Activated naive CD4-positive, alpha-beta T cell treated with anti-CD3 and anti-CD28 coated beads, Interleukin-2, amount 50 U/mL, for 16 hours (primary cell): ENCODE measurements at places on chromosomes 6 and 20.

DNA sequence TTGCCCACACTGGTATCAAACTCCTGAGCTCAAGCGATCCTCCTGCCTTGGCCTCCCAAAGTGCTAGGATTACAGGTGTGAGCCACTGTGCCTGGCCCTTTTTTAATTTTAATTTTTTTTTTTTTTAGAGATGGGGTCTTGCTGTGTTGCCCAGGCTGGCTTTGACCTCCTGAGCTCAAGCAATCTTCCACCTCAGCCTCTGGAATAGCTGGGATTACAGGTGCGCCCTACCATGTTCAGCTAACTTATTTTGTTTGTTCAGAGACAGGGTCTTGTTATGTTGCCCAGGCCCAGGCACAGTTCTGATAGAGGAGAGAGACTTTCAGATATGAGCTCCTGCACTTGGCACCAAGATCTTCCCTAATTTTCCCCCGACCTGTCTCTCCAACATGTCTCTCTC is 8.1 kb downstream of the PSORS1C2 start:
- no peak for DNase-seq

DNA sequence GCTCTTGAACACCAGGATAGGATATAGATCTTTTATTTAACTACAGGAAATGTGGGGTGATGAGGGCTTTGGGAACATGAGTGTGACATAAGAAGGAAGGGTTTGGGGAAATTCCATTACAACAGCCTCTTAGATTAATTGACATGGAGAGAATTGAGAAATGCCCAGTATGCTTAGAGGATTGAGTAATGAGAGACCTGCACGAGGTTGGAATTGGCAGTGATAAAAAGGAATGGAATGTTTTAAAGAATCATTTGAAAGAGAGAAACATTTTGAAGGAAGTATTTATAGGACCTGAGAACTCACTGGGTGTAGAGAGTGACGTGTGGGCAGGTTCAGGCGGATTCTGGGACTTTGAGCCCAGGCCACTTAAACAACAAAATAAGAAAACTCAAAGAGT is 227.0 kb downstream of the BMP2 start:
- no peak for DNase-seq

- no peak for DNase-seq
These were observed 262.9 kb downstream of the TAF4 start for GRCh38 chr20:61802721-61803311.

DNA sequence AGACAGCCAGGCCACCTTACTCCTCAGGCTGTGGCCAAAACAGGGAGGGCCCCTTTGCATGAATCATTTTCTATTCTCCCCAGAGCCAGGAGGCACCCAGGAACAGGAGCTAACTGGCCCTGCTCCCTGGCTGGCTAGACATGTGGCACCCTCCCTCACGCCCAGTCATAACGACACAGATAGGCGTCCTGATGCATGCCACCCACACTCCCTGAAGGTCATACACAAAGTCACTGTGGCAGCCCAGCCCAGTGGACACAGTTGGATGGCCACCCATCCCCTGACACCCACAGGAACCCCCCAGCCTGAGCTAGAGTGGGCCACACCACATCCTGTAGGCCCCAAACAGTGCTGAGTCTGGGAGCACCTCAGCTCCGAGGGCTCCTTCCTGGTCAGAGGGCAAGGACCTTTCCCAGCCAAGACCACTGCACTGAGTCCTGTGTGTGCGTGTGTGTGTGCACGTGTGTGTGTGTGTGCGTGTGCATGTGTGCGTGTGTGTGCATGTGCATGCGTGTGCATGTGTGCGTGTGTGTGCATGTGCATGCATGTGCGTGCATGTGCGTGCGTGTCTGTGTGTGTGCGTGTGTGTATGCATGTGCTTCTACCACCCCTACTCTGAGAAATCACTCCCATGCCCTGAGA is 21.6 kb downstream of the TFEB start:
- no peak for DNase-seq

DNA sequence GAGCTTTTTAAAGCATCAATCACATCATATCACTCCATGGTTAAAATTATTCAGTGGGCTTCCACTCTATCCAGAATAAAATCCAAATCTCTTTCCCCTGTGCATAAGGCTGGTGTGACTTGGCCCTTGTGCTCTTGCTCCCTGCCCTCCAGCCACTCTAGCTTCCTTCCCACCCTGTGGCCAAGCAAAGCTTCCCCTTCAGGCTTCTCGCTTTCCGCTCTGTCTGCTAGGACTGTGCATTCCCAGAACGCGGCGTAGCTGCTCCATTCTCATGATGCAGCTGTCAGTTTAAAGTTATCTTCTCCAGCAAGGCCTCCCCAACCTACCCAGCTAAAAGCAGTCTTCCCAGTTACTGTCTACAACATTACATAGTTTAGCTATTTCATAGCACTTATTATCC is 19.4 kb upstream of the KCNK16 start:
- DNase-seq, result no peak

GRCh38 chr6:10862361-10862760 is 19.5 kb downstream of the GCM2 start:
- no peak for DNase-seq

- DNase-seq, result no peak
These were observed 38.2 kb upstream of the FYN start for GRCh38 chr6:111911428-111911827.

DNA sequence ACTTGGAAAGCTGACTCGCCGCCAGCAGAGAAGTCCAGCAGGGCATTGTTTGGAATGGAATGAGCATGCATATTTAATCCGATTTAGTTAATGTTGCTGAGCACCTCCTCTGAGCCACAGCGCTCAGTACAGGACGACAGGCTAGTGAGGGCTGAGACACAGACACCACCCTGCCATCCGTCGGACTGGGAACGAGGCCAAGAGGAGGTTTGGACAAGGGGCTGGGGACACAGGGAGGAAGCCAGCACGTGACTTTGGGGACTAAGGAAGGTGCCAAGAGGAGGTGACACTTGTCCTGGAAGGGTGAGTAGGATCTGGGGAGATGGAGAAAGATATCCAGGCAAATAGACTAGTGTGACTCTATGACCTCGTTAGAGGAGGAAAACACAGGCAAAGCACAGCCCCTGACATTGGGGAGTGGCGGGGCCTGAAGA is 152.5 kb upstream of the ECI2 start:
- DNase-seq, result no peak

DNA sequence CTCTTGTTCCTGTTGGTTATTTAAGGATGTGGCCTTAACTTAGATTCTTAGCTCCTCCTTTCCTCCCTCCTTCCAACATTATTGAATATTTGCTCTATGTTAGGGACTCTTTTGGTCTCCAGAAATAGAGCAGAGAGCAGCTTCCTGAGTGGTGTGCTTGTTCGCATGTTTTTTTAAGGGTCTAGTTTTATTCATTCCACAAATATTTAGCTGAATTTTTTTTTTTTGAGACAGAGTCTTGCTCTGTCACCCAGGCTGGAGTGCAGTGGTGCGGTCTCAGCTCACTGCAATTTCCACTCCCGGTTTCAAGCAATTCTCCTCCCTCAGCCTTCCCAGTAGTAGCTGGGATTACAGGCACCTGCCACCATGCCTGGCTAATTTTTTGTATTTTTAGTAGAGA is 169.2 kb downstream of the ZFAND3 start:
- DNase-seq, result no peak

DNA sequence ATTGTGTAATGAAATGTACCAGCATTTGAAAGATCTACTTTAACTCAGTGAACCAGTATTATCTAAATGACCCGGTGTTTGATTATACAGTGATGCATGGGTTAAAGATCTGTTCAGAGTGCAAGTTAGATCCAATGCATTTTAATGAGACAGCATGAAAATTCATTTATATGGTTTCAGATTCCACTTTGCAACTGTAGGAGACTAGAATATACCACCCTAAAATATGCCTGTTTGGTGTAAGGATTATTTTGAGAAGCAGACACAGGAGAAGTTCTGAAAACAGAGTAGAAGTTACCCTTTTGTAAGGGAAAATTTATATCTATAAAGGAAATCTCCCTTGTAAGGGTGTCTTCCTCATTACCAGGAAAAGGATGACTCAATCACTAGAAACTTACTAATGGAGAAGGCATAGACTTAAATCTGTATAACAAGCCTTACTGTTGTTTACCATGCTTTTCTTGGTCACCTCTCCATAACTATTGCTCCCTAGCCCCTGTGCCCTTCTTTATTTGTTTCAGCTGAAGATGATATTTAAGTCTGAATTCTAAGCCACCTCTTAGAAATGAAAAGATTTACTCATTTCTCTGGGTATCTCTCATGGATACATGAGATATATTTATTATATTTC is 105.4 kb downstream of the NCOA3 start:
- DNase-seq, result no peak

DNA sequence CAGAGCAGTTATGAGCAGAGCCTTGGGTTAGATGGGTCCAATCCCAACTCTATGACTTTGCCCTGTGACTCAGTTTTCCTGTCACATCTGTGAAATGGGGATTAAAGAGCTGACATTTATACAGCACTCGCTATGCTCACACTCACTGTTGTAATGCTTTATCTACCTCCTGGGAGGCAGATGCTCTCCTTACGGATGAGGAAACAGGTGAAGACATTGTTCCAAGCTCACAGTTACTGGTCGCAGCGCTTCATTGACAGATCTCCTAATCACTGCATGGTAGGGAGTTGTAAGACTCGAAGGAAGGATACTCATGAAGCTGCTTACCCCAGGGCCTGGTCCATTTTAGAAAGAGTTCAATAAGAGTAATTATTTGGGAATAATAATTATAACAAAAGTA is 2.9 kb upstream of the MYLK2 start:
- DNase-seq, result no peak

DNA sequence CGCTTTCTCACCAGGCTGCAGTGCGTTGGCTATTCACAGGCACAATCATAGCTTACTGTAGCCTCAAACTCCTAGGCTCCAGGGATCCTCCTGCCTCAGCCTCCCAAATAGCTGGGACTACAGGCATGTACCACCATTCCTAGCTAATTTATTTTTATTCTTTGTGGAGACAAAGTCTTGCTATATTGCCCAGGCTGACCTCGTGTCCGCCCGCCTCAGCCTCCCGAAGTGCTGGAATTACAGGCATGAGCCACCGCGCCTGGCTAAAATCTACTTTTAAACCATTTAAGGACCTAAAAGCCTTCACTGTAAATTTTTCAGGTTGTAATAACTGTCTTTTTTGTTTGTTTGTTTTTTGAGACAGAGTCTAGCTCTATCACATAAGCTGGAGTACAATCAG is 15.2 kb downstream of the SAMHD1 start:
- DNase-seq, result no peak

DNA sequence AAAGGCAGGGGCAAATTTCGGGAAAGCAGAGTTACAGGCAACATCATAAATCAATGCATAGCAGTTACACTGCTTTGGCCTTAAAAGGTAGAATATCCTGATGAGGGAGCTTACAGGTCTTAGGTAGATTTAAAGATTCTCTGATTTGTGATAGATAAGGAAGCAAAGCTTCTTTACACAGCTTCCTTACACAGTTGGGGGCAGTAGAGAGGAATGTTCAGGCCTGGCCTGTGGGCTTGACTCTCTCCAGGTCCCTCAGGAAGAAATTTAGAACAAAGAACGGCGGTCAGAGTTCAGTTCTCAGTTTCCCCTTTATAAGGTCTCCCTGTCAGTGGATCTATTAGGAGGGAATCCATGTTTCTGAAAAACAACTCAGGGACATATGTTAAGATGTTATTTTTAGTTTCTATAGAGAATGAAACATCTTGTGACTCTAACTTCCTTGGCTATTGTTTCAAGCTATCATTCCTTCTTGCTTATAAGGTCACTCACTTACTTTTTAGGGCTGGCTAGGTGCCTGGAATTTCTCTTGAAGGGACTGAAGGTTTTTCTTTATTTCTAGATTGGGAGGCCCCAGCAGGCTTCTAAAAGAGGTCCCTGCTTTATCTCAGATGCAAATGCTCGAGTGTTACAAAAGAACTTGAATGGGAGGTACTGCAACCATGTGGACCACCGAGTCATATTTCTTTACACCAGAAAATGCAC is 11.8 kb downstream of the HLA-B start:
- no peak for DNase-seq

DNA sequence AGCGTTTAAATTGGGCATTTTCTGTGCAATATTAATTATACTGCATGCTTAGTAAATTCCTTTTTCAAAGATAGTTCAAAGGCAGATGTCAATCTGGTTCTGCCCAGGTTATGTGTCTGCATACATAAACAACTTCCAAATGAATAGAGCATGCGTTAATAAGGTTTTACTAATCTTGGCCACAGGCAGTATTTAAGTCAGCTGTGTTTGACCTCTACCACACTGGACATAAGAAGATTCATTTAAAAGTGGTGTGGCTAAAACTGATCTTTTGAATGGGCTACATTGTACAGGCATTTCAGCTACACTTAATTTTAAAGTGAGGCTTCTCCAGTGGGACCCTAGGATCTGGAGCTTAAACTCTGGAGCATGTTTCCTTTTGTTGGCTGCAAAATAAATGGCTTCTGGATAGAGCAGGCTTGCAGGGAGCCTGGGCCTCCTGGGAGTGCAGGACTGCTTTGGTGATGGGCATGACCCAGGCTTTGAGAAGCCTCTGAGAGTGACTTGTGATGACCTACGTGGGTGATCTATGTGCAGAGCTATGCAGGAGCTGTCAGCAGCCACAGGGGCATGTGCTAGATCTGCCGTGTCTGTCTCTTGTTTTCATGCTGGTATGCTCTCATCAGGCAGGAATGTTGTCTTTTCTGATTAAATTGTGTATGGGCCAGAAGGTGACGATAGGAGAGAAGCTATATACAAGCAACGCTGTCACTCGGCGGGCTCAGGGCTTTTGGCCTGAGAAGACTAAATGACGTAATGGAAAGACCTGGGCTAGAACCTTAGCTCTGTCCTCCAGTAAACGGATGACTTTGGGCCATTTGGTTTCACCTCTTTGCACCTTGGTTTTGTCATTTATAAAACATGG is 331.2 kb downstream of the QKI start:
- DNase-seq, result no peak

DNA sequence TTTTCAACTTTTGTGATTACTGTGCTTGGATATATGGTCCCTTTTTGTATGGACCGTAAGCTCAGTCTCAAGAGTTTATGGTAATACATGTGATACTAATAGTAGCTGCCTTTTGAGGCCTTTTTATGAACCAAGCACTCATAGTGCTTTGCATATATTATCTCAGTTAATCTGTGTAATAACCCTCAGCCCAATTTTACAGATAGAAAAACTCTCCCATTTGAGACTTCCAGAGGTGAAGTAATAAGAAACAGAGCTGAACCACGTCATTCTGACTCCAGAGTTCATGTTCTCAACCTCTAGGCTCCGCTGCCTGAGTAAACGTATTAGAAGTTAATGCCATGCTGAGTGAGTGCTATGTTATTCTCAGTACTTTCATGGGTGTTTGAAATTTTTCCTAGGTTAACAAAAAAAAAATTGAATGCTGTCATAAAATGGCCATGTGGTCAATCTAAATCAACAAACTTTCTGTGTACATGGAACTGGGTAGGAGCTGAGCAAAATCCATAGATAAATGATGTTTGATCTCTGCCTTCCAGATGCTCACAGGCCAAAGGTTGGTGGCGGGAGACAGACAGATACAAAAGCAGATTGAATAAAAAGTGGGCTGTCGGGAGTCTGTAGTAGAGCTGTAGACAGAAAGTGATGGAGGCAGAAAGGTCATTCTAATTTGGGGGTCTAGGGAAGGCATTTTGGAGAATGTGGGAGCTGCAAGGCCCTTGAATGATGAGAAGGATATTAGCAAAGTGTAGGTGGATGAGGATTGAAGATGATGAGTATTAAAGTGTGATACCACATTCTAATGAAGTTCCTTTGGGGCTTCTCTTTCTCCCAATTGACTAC is 22.6 kb upstream of the ELOVL2 start:
- no peak for DNase-seq
